Activated naive CD4-positive, alpha-beta T cell treated with Interleukin-2 at 50 U/mL for 16 hours (primary cell): ENCODE measurements at places on chromosomes 4 and X.

DNA sequence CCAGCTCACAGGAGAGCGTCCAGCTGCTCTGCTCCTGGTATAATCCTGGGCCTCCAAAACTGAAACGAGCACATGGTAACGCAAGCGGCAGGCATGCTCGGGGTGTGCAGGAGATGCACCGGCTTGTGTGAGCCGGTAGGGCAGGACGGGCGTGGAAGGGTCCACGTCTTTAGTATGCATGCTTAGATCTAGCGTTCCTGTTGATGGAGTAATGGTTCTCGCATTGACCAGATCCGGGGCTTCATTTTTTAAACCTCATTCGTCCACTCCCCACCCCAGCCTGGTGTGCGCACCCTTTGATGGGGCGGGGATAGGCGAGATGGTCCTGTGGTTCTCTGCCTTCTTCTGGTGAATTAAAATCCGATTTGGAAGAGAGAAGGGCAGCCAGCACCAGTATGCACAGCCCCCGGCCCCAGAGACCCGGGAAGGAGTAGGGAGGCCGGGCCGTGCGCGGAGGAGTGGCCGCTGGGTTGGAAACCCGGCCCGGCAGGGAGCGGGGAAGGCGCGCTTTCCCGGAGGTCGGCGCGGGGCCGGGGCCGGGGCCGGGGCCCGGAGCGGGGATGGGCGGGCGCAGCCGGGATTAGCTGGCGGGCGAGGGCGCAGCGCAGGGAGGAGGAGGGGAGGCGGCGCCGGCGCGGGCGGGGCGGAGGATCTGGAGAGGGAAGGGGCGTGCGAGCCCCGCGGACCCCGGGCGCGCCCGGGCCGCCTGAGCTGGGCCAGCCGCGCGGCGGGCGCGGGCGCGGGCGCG lies 39.9 kb downstream of the FAM149A start:
- DNase-seq = no peak

DNA sequence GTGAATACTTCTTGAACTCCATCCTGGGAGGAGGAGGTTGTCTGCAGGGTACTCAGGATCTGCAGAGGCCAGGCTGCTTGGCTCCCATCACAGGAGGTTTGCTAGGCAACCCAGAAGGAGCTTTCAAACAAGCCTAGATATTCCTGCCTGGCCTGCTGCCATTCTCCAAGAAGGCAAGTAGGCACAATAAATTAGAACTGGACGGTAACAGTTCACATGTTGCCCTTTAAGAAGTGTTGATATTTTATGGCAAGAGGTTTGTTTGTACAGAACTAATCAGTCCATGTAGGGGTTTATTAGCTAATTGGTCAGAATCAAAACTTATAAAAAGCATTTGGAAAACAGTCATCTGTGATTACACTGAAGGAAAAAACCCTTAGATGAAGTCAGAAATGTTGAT lies 39.3 kb downstream of the SYNPO2 start:
- no peak for DNase-seq

- no peak for DNase-seq
Observed at GRCh38 chr4:6983544-6984142, 59.5 kb upstream of the TADA2B start.

- DNase-seq = no peak
Observed at GRCh38 chr4:116055857-116056827, 942.7 kb upstream of the NDST4 start.

DNA sequence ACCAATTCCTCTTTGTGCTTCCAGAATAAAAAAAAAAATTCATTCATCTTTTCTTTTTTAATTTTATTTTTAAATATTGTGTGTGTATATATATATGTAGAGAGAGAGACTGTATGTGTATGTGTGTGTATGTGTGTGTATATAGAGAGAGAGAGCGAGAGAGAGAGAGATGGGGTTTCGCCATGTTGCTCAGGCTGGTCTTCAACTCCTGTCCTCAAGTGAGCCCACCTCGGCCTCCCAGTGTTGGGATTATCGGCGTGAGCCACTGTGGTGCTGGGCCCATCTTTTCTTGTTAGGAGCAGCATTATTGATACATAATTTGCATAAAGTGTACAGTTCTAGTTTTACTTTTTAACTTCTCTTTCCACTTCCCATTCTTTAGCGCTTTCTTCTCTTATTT lies 33.6 kb downstream of the KDM6A start:
- no peak for DNase-seq

DNA sequence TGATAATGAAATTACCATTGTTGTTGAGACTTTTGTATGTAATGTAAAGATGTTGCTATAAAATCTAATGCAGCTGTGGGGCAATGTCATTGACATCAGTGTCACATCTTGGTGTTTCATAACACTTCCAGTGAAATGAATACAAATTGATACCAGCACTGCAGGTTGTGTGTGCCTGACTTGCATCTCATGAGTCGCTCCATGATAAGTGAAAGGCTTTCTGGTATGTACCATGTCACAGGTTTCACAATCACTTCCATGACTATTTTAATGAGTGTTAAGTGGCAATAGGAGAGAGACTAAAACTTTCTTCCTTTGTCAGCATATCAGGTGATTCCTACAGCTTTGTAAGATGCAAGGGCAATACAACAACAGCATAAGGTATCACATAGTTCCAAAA lies 94.4 kb downstream of the ABCB7 start:
- DNase-seq = no peak

DNA sequence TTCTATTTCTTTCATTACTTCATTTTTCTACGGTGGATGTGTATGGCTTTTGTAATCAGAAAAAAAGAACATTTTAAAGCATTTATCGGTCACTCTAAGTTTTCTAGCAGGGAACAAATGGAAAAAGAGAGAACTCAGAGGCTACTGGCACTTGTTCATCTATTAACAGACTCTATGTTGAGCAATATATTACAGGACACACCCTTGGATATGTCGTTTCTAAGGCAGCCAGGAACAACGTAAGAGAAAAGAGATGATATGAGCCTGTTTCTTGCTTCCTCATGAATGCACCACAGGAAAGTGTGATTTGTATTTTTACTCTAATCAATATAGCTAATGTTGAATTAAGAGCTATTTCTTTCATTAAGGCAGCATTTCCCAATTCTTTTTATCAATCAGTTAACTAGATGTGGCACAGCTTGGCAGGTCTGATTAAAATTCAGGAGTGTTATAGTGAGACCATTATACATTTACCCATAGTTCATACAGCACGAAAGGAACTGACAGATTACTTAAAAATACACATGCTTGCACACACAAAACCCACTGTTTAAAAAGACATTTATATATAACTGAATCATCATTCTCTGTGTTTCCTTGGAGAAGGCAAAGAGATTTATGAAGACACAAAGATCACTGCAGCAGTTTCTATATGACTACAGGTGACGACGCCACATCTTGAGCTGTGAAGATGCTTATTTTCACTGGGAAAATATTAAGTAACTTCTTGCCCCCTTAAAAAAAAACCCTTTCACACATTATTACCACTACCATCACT lies 13.0 kb downstream of the RAB9B start:
- no peak for DNase-seq

- no peak for DNase-seq
Observed at GRCh38 chr4:45423896-45424295, 697.5 kb upstream of the GNPDA2 start.

GRCh38 chr4:10526429-10527222 lies 69.4 kb upstream of the ZNF518B start:
- DNase-seq = no peak
